ENCODE measurements at places on chromosomes 3 and 15.

DNA sequence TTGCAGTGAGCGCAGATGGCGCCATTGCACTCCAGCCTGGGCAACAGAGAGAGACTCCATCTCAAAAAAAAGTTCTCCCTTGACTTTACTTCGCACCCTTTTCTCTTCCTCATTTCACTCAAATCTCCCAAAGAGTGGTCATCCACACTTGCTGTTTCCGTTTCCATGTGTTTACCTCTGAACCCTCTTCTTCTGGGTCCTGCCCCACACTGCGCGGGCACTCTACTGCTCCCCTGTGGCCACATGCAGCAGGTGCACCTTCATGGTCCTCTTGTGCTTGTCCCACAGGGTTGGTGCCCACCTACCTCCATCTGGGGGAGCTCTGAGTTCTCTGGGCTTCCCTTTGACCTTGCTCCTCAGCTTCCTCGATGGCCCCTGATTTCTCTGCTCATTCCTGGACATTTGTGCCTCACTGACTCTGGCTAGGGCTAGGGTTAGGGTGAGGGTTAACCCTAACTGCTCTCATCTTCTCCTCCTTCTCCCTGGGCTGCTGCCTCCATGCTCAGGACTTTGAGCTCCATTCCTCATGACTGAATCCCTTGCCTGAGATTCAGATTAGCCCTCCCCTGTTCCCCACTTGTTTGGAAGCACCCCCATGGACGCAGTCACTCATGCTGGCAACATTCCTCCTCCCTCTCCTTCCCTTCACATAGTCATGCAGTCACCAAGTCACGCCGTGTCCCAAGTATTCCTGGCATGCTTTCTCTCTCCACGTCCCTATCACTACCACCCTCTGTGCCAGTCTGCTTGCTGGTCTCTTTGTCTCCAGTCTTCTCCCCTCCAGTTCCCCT is 26.6 kb upstream of the KY start:
- no peak for DNase-seq

GRCh38 chr3:173876476-173876875 is 478.9 kb downstream of the NLGN1 start:
- DNase-seq: no peak

DNA sequence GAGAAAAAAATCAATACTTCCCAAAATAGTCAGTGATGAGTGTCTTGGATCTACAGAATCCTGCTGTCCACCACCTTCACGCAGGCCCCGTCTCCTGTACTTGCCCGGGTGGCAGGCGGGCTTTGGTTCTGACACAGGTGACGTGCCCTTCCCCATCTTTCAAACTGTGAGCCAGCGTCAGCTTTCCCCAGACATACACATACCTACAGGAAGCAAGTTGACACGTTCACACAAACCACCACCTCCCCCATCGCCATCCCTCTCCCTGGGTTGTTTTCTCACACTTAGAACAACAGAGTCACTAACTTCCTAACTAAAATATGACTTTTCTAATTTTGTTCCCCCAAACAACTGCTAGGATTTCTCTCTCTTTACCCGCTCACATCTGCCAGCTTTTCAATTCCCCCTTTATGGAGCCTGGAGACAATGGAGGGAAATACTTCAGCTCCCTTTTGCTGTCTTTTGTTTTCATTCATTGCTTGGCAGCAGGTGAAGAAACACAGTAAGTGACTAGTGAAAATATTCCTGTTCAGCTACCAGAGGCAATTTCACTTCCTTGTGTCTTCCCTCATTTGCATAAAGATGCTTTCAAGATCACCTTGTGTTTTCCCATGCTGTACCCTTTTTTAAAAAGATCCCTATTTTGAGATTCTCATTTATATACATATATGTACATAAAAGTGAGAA is 248.3 kb downstream of the SLCO3A1 start:
- no peak for DNase-seq

GRCh38 chr3:187098923-187099512 is 40.3 kb downstream of the RPL39L start:
- DNase-seq: no peak

- no peak for DNase-seq
These were observed 20.7 kb downstream of the ADAMTS9 start for GRCh38 chr3:64667138-64667537.

DNA sequence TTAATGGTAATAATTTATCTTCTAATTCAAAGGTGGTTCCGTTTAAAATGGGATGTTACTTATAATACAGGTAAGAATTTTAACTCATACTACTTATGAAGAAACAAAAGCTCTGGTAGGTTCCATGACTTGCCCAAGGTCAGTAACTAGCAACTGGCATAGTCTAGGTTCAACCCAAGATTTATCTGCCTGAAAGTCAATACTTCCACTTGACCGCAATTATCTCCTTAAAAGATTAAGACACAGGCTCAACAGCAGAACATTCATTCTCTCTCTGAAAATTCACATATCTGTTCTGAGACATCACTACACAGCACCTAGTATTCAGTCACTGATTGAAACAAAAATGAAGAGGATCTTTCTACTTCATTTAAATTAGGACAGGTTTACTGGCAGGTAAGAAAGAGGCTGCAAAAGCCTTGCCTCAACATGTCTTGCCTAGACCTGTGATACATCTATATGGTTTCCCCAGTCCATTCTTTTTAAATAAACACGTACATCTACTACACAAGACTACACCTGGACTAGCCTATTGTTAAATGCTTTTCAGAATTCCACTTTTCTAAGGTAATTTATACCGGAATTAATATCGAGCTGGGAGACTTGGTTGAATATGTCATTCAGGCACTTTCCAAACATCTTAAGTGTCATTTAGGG is 1.2 kb downstream of the CSNK1G1 start:
- DNase-seq: no peak

- DNase-seq: no peak
These were observed 310.8 kb downstream of the PTPRG start for GRCh38 chr3:61872077-61872706.

- no peak for DNase-seq
These were observed 79.6 kb downstream of the MLH1 start for GRCh38 chr3:37072892-37073291.

- no peak for DNase-seq
These were observed 126.1 kb downstream of the TUSC7 start for GRCh38 chr3:116835658-116836057.

- peak; percentile 74 for DNase-seq
These were observed 22.4 kb downstream of the PTH1R start for GRCh38 chr3:46900007-46900292.

DNA sequence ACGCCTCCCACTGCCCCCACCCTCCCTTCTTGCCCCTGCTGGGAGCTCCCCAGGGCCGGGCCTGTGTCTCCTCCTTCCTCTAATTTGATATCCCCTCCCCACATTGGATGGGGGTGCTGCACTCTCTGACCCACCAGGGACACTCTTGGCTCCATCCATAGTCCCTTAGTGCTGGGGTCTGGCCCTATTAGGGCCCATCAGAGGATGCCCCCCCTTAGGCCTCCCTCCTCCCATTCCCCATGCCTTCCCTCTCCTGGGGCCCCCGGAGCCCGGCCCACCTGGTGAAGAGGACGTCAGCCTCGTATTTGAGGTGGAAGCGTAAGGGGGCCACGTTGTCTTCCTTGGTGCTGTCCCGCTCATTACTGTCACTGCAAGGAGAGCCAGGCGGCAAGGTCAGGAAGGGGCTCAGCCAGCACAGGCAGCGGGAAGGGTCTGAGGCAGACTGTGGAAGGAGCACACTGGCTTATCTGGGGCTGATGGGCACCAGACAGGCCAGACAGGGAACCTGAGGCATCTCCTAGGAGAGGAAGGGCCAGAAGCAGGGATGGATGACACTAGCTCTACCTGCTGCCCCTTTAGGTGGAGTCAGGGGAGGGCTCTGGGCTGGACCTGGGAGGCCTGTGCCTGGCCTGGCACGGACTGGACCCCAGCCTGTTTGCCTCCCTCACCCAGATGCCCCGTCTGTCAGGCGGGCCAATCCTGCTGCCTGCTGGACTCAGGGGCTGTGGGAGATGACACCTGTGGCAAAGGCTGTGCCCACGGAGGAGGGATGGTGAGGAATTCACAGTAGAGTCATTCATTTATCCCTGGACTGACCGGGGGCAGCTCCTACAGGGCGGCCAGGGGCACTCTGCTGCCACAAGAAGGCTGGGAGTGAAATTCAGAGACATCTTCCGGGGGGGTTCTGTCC is 36.2 kb downstream of the FEM1B start:
- DNase-seq: no peak

DNA sequence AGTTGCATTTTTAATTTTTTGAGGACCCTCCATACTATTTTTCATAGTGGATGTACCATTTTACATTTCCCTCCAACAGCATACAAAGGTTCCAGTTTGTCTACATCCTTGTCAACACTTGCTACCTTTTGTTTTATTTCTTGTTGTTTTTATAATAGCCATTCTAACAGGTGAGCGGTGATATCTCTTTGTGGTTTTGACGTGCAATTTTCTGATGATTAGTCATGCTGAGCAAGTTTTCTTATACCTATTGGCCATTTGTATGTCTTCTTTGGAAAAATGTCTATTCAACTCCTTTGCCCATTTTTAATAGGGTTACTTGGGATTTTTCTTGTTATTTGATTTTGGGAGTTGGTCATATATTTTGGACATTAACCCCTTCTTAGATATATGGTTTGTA is 187.0 kb downstream of the CDIN1 start:
- no peak for DNase-seq

GRCh38 chr3:12025584-12025983 is 21.4 kb downstream of the SYN2 start:
- no peak for DNase-seq

DNA sequence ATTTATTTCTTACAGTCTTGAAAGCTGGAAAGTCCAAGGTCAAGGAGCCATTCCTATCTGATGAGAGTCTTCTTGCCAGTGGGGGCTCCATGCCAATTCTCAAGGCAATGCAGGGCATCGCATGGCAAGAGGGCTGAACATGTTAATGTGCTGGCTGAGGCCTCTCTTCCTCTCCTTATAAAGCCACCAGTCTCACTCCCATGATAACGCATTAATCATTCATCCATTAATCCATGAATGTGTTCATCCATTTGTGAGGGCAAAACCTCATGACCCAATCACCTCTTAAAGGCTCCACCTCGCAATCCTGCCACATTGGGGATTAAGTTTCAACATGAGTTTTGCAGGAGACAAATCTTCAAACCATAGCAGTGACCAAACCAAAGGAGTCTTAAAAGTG is 118.3 kb downstream of the PROS1 start:
- no peak for DNase-seq

DNA sequence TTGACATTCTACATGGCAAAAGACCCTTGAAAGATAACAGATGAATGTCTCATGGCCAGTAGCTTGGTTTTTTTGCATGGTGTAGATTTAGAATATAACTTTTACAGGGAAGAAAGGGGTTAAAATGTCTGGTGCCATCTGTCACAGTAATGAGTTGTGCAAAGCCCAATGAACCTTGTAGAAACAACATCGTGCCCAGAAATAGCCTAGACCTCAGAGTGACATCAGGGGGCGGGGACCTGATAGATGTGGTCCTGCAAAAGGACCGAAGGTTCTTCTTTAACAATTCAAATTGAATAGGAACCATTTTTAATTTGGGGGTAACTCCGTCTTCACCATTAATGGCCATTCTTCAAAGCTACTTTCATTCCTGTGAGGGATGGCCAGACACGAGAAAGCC is 254.1 kb upstream of the CTDSPL start:
- no peak for DNase-seq

DNA sequence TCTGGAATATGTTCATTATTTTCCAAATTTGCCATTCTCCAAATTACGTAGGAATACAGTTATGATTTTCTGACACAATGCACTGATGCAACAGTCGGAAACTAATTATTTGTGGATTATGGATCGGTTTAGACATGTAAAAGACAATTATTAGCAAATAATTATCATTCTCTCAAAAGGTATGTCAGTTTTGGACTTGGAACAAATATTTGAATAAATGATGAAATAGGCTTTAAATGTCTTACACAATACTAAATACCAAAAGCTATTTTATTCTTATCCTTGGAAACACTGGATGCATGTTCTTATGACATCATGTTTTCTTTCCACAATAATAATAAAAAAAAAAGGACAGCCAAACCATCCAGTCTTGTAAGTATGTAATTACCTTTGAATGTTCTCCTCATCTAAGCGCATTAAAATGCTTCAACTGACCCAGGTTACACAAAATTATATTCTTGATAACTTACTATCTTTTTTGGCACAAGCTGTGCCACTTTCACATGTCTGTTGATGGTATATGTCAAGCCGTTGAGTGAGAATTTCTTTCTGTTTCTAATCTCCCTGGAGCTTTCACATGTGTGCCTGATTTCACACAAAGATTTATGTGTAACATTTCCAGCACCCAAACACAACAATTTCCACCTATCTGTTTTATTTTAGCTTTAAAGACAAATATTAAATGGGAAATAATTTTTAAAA is 238.5 kb upstream of the ZNF385D start:
- DNase-seq: no peak

- no peak for DNase-seq
These were observed 46.4 kb downstream of the MORC1 start for GRCh38 chr3:109071350-109072142.

GRCh38 chr15:66945842-66946241 is 119.6 kb upstream of the SMAD3 start:
- DNase-seq: no peak

- no peak for DNase-seq
These were observed 31.3 kb downstream of the SHQ1 start for GRCh38 chr3:72816862-72817355.

DNA sequence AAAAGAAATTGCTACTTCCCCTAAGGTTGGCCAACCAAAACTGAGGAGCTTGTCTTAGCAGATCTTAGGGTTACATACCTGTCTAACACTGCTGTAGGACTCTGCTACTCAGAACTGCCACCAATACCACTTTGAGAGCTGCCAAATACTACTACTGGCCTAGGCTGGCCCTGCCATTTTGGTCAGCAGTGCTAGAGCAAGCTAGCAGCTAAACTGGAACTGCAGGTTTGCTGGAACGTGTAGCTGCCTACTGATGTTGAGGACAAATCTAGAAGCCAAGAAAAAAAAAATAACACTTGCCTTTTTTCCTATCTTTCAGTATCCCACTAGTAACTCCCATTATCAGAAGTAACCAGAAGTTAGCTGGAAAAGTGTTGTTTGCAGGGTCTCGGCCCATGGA is 387.4 kb downstream of the RBMS3 start:
- no peak for DNase-seq

- DNase-seq: peak; percentile 32
These were observed 26.6 kb downstream of the ILDR1 start for GRCh38 chr3:121995161-121996137.

DNA sequence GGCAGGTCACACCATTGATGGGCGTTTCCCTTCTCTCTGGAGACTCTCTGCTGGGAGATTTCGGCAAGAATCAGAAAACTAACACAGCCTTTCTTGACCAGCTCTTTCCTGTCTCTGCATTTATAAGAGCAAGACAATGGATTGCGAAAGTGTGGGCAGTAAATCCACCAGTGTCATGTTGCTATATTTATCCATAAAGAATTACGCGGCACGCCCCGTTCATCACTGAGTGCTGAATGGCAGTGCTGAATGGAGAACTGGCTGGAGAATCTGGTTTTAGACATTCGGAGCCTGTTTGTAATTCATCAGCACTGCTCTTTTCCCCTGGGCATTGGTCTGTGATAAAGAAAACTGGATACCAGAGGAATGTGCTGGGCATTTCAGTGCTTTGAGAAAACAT is 2.0 kb upstream of the CEMIP start:
- no peak for DNase-seq

All from NCI-H2081 (cell line).